ENCODE measurements at places on chromosomes 6 and 20.

DNA sequence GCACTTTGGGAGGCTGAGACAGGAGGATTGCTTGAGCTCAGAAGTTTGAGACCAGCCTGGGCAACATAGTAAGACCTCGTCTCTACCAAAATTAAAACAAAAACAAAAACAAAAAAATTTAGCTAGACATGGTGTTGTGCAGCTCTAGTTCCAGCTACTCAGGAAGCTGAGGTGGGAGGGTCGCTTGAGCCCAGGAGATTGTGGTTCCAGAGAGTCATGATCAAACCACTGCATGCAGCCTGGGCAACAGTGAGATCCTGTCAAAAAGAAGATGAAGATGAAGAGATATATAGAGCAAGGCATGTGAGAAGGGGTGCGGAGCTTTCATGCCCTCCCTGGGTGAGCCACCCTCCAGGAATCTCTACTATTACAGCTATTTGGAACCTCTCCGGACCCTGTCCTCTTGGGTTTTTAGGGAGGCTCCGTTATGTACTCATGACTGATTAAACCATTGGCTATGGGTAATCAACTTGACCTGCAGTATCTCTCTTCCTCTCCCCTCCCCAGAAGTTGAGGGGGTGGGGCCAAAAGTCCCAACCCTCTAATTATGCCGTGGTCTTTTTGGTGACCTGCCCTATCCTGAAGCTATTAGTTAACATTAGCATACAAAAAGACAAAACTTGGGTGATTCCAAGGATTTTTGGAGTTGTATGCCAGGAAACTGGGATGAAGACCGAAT is 9.0 kb downstream of the POLH start:
- no peak for DNase-seq

- DNase-seq: no peak
Observed at GRCh38 chr20:24870057-24870456, 79.0 kb upstream of the CST7 start.

DNA sequence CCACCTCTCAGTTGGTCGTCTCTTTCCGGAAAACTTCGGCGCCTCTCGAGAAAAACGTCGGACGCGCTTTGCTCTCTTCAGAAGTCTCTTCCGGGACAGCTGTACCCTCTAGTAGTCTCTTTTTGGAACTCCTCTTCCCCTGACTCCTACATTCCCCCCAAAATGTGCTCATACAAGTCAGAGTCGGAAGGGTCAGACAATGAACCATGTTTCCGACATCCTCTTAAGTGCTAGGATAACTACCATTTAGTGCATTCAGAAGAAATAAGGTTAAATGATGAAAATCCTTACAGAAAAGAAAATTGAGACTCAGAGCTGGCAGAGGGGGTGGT is 476 bp upstream of the TP53RK start:
- DNase-seq: no peak

DNA sequence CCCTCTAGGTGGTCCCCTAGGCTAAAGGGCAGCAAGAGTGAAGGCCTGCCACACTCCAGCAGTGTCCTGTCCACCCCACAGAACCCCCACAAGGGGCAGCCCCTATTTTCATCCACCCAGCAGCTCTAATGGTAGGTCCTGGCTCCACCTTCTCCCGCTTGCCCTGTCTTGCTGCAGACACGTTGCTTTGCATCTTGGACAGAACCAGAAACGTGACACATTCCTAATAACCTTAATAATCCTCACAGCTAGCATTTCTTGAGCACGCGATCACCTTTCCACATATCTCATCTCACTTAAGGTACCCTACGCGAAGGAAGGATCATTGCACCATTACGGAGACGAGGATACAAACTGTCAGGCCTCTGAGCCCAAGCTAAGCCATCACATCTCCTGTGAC is 11.7 kb upstream of the SLC22A23 start:
- DNase-seq: peak; percentile 56

DNA sequence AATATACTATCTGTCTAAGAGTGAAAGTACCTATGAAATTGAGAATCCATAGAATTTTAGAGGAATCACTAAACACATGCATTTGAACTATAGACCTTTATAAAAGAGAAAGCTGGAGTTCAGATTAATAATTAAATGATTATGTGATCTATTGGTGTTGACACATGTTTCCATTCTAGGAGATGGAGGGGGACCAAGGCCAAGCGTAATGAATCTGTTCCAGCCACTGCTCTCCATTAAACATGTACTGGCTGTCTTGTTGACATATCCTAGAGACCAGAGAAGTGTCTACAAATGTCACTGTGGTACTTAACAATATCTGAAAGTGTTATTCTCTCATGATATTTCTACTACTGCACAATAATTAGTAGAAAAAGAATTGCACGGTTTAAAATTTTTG is 432.4 kb downstream of the BMP2 start:
- no peak for DNase-seq

DNA sequence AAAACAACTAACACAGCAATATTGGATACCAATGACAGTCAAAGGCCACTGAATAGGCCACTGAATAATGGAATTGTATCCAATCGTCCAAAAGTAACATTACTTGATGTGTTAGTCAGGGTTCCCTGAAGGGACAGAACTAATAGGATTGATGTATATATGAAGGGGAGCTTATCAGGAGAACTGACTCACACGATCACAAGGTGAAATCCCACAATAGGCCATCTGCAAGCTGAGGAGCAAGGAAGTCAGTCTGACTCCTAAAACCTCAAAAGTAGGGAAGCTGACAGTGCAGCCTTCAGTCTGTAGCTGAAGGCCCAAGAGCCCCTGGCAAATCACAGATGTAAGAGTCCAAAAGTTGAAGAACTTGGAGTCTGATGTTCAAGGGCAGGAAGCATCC is 571.4 kb downstream of the PRKN start:
- DNase-seq: no peak

GRCh38 chr6:2209226-2209809 is 36.1 kb downstream of the GMDS start:
- peak; percentile 78 for DNase-seq

DNA sequence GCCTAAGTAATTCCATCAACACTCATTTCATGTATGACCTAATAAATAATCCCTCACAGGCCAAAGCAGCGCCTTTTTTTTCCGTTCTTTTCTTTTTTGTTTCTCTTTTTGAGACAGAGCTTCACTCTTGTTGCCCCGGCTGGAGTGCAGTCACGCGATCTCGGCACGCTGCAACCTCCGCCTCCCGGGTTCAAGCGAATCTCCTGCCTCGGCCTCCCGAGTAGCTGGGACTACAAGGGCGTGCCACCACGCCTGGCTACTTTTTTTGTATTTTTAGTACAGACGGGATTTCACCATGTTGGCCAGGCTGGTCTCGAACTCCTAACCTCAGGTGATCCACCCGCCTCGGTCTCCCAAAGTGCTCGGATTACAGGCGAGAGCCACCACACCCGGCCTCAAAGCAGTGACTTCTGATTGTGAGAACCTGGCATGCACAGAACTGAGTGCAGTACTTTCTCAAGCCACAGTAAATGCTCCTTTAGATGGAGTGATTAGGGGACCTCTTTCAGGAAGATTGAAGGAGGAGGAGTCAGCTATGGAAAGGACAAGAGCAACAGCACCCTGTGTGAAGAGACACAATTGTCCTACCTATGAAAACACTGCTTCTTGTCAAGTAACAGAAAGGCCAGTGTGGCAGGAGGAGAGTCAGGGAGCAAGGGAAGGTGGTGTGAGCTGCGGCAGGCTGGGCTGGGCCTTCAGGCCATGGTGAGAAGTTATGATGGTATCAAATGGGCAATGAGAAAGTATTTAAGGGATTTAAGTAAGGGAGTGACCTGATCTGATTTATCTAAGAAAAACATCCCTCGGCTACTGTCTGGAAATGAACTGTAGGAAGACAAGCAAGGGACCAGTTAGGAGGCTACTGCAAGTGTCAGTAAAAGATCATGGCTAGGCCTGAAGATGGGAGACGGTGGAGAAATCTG is 1.7 kb upstream of the SCAF8 start:
- no peak for DNase-seq

GRCh38 chr6:79430913-79431536 is 106.2 kb downstream of the LCA5 start:
- DNase-seq: no peak

DNA sequence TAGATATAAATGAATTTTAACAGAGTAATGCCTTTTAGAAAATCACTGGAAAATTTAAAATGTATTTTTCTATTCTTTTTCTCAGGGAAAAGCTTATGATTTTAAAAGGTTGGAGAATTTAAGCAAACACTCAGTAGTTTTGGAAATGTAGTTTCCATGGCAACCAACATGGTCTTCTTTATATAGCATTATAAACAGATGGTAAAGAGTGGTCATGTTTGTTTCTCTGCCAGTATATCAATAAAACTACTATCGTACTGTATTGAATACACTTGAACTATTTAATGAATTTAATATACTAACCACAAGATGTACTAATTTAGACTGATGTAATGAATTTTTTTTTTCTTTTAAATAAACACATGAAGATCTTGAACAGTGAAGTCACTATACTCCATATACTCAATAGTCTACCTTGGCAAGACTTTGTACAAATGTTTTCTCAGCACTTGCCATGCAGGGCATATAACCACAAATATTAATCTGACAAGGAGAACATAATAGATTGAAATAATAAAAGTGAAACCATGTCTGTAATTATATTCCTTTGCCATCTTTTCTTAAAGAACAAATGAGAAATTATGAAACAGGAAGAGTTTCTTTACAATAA is 105.5 kb downstream of the PDSS2 start:
- DNase-seq: no peak

DNA sequence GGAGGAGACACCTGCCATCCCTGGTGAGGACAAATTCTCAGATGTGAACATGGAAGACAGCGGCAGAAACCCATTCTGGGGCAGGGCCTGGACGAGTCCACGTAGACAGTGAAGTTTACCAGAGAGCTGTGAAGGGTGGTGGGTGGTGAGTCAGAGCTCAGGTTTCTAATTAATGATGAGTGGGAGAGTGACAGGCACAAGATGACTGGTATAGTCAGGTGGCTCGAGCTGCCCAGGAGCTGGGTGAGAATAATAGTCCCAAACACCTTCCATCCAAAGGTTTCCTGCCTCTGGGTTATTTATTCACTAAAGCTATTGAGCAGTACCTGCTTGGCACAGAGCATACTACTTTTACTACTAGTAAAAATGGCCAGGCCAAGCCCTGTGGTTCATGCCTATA is 6.0 kb downstream of the TLDC2 start:
- peak; percentile 80 for DNase-seq

GRCh38 chr6:36544228-36544627 is 3.1 kb downstream of the STK38 start:
- DNase-seq: no peak

DNA sequence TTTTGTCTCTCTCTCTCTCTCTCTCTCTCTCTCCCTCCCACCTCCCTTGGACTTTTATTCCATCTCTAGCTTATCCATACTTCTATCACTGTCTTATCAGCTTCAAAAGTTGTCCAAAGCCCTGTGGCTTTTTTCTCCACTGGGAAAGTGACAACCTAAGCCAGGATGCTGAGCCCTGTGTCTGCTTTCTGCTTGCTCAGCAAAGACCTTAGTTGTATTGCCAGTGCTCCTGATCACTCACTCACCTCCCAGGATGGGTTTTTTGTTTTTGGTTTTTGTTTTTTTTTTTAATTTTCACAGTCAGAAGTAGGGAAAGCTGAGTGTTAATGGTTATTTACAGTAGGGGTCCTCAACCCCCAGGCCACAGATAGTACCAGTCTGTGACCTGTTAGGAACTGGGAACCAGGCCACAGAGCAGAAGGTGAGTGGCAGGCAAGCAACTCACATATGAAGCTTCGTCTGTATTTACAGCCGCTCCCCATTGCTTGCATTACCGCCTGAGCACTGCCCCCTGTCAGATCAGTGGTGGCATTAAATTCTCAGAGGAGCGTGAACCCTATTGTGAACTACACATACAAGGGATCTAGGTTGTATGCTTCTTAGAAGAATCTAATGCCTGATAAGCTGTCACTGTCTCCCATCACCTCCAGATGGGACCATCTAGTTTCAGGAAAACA is 125.0 kb upstream of the ID4 start:
- DNase-seq: no peak

DNA sequence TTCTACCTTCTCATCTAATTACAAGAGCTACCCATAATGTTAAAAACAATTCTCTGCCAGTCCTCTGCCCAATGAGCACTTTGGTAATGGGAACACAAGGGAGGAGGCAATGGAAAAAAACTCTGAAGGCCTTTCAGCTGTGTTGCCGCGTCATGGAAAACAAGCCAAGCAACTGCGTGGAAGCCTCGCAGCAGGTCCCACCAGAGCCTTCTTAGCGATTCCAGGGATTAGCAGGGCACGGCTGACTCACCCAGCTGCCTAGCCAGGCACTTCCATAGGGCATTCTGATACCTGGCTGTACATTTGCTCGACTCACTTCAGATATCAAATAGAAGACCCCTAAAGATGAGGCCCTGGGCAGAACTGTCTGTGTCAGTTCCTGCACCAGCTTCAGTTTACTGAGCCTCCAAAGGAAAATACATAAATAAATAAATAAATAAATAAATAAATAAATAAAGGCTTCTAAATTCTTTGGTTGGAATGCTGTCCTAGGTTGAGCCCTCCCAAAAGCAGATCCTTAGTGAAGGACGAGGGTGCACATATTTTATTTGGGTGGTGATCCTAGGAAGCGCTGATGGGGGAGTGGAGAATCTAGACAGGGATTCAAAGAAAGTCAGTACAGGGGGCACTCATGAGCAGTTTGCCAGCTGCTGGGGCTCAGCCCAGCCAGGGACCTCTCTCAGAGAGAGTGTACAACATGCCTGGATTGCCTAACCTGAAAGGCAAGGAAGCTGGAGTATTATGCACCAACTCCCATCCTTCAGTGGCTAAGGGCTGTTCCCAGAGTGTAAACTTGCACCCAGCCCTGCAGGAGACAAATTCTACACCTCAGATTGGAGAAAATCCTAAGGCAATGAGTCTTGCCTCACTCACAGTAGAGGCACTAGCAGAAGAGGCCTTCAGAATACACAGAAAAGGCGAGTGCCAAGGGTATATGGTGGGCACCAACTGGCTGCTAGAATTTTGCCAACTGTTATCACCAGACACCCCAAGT is 18.2 kb downstream of the SNAP25 start:
- DNase-seq: no peak

DNA sequence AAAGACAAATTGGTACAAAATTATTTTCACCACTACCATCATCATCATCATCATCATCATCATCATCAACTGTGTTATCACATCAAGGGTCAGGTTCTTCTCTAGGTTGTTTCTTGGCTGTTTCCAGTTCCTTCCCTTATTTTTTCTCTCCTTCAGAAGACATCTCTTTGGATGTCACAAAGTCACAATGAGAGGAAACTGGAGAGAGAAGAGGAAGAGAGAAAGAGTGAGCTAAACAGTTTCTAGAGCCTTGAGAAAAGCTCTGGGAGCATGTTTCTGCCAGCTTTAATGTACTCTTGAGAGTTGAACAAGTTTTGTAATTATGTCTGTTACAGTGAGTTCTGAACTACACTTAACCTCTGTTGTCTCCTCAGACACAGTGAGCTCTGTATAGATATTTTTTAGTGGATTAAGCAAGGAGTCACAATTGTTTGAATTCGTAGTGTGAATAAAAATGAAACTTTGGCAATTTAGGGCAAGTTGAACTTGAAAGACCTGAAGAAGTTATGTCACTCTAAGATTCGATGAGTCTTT is 123.0 kb upstream of the AKIRIN2 start:
- no peak for DNase-seq

- DNase-seq: no peak
Observed at GRCh38 chr6:163835439-163836171, 421.1 kb downstream of the QKI start.
